Body of pancreas (tissue), 4 donors: ENCODE measurements at places on chromosomes 2 and 18. TPM values are rescaled to one million over a fixed set of nuclear protein-coding genes. Genes with fewer than 3 reads are reported as not detected.

Gene HNRNPA3
- 44.1 TPM for total RNA-seq

Gene CHN1
- total RNA-seq = 2.9 TPM

DNA sequence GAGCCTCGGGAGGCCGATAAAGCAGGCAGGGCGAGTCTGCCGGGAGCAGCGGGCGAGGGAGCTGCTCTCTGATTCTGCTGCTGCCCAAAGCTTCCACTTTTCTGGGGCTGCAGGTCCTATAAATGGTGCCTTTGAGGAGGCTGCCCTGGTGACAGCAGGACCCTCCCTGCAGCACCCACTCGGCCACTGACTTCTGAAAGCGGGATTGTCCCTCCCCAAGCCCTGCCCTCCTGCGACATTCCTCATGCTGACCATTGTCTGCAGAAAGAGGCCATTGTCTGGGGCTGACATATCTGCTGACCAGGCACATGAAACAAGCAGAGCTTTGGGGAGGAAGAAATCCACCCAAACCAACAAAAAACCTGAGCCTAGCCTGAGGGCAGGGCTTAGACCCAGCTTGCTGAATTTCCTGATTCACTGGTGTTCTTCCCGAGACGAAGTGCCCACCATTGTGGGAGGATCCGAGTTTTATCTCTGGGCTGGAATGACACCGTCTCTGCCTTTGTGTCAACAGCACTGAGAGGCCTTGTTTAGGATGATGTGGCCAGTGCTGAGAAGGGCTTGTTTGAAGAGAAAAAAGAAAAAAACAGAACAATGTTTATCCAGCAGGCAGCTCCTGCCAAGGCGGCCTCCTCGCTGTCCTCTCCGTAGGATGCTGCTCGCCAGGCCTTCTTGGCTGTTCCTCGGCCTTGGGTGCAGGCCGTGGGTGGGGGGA, 129.7 kb downstream of the MYCN start:
- no peak for DNase-seq

DNA sequence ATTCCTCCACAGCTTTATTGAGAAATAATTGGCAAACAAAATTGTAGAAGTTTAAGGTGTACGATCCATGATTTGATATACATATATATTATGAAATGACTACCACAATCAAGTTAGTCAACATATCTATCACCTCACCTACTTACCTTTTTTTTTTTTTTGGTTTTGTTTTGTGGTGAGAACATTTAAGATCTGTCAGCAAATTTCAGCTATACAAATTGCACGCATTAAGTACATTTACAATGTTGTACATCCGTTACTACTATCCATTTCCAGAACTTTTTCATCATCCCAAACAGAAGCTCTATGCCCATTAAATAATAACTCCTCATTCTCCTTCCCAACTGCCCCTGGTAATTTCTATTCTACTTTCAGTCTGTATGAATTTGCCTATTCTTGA, 37.4 kb upstream of the ADCYAP1 start:
- DNase-seq = no peak

- no peak for DNase-seq
These were observed 198.6 kb downstream of the TFCP2L1 start for GRCh38 chr2:121086450-121086849.

GRCh38 chr18:57969824-57970223, 74.2 kb upstream of the NEDD4L start:
- DNase-seq = no peak

Gene EXOC6B
- total RNA-seq = 11.7 TPM

DNA sequence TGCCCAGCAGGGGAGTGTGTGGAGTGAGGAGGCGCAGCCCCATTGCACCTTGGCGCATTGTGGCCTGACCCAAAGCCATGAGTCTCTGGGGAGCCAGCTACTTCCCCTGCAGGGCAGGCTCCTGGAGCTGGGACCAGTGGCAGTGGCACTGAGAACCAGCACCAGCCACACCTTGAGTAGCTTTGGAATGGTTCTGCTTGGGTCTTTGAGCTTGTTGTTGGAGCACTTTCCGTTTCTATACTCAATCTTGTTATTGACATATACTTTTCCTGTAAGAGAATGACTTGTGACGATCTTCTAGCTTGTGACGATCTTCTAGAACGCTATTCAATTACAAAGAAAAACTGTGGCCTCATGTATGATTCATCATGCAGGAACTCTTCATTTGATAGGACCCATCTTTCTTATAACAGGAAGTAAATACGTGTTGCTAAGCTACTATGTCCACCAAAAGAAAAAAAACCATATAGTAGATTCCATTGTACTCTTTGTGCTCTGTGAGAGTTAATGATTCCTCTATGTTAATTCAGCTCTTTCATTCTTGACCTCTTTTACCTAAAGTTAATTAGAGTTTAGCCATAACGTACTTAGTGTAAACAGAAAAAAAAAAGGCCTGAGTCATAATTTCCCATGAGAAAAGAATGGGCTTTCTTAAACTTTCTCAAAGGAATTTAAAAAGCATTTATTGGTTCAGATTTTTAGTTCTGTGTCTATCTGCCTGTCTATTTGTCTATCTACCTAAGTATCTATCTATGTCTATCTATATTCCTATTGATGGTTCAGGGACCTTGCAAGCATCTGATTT, 113.1 kb downstream of the GATA6 start:
- DNase-seq = no peak

GRCh38 chr2:70541481-70542020, 12.1 kb downstream of the TGFA start:
- no peak for DNase-seq

- no peak for DNase-seq
These were observed 22.5 kb upstream of the OTOF start for GRCh38 chr2:26500406-26500805.

- no peak for DNase-seq
These were observed 2.7 kb downstream of the TCF4 start for GRCh38 chr18:55585065-55585919.

DNA sequence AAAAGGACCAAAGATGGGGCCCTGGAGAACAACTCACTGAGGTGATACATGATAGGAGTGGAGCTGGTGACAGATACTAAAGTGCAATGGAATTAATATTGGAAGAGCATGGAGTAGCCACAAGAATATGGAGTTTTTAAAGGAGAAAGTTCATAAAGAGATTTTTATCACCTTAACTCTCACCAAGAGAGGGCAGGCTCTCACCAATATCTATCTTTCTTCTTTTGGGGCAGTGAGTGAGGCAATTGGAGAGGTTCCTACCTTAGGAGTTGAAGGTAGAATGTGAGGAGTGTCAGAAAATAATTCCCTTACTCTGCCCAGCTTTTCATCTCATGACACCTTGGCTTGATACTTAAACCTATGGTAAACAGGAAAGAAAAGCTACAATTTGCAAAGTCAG, 233.7 kb upstream of the CWC22 start:
- no peak for DNase-seq

- no peak for DNase-seq
These were observed 55.9 kb upstream of the RPE start for GRCh38 chr2:209946539-209946938.

DNA sequence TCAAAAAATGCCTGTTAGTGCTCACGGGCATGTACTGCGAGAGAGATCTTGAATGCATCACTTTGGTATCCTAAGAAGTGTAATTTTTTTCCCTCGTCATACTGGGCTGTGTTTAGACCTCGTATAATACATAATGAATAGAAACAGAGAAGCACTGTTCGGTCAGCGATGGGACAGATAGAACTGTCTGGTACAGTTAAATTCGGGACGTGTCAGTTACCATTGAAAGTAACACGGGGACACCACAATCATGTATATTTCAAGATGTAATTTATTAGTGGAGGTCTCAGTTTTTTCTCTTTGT, 1.8 kb downstream of the PKP4 start:
- DNase-seq = no peak

DNA sequence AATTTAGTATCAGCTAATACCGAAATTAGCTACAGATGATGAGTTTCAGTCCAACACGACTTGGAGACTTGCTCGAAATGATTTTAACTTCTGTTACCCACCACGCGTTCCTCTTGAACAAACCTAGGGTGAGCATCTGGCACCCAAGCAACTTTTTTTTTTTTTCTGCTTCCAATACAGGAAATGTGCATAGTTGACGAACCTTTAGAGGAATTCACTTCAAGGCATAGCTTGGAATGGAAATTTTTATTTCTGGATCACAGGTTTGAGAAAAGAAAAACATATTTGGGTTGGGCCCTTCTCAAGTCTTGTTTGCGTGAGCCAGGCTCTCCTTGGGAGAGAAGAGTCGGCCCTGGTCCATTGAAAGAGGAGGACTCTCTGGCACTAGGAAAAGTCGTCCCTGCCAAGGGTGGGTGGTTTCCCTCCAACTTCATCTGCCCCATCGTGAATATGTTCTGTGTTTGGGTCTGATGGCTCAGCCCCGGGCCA, 37.4 kb upstream of the RPL31 start:
- no peak for DNase-seq

GRCh38 chr2:140295767-140296166, 1515.6 kb upstream of the NXPH2 start:
- no peak for DNase-seq

DNA sequence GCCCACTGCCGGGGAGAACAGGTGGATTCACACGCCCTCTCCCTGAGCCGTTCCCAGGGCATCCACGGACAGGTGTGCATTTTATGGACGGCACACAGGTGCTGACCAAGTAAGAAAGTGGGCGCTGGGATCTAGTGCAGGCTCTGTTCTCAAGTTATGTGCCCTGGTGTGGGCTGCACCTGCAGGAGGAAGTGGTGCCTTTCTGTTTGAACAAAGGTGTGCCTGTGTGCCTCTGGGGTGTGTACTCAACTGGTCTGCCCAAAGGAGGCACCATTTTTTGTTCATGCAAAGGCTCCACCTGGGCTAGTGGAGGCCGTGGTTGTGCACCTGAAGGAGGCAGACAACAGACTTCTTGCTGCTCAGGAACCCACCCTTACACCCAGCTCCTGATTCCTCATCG, 88.2 kb upstream of the HK2 start:
- no peak for DNase-seq

DNA sequence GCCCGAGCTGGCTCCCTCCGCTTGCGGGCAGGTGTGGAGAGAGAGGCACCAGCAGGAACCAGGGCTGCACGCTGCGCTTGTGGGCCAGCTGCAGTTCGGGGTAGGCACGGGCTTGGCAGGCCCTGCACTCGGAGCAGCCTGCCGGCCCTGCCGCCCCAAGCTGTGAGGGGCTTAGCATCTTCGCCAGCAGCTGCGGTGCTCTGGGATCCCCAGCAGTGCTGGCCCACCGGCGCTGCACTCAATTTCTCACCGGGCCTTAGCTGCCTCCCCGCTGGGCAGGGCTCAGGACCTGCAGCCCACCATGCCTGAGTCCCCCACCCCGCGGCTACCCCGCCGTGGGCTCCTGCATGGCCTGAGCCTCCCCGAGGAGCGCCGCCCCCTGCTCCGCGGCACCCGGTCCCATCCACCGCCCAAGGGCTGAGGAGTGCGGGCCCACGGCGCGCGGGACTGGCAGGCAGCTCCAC, 434.4 kb upstream of the RGPD4 start:
- DNase-seq = no peak

Gene GULP1
- 50.3 TPM for total RNA-seq

- no peak for DNase-seq
These were observed 98.3 kb upstream of the ZBTB14 start for GRCh38 chr18:5393779-5394178.

Gene CRYBA2
- 26.4 TPM for total RNA-seq

- peak; percentile 76 for DNase-seq
These were observed 40.4 kb downstream of the TMEM18 start for GRCh38 chr2:636641-637405.

DNA sequence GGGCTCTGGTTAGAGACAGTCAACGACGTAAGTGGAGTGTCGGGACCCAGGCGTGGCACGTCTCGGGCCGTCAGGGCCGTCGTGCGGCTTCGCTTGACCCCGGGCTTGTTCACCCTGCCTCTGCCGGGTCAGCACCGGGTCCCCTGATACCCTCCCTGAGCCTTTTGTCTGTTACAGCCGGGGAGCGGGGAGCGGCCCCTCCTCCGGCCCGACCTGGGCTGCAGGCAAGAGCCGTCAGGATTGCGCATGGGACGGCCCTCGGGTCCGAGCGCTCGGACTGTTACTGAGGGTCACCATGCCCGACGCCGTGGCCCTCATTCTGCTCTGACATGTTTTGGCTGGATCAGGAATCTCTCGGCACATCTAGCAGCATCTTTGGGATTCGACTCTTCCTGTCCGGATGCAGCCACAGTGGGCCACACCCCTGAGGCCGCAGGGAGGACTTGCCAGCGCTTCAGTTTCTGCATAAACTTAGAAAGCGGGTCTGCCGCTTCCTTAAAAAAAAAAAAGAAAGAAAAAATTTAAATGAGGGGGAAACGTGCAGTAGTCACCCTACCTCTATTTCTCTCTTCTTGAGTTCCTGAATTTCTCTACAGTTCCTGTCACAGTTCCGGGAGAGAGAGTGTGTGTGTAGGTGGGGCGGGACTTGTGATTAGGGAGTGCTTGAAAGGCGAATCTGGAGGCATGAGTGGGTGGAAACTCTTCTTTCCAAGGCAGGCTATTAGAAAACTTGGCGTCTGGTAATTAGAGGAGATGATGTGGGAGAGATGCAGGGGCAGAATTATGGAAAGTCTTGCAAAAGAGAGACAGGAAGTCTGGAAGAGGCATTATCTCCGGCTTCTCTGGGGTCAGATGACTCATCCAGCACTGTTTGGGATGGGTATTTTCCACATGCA, 909 bp downstream of the TMEM87B start:
- DNase-seq = peak; percentile 52

DNA sequence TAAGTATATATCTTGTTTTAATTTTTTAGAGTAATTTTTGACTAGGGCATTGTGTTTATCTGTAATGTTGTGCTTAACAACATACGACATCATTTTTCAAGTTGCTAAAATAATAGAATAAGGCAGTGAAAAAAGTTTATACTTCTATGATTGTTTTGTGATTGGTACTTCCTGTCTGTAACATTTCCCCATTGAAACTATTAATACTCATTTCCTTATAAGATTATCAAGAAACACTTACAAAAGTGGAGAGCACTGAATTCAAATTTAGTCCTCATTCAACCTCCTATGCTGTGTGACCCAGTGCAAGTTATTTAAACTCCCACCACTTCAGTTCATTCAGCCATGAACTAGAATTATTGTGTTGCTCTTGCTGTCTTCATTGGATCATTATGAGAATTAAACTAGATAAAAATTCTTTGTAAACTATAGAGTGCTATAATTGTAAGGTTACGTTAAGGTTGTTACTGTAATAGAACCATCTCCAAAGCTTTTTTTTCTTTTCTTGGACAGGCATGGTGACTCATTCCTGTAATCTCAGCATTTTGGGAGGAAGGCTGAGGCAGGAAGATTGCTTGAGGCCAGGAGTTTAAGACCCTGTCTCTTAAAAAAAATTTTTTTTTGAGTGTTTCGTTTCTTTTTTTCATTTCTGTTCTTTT, 2.8 kb downstream of the ETAA1 start:
- no peak for DNase-seq

Gene POLR1A
- total RNA-seq = 36.6 TPM
